ENCODE measurements at places on chromosomes 2 and 18.

GRCh38 chr2:60837123-60837522, 44.3 kb upstream of the REL start:
- DNase-seq, result no peak

GRCh38 chr2:120937686-120938044, 202.0 kb downstream of the GLI2 start:
- DNase-seq, result no peak

- no peak for DNase-seq
These were observed 57.9 kb upstream of the EPAS1 start for GRCh38 chr2:46239175-46239846.

DNA sequence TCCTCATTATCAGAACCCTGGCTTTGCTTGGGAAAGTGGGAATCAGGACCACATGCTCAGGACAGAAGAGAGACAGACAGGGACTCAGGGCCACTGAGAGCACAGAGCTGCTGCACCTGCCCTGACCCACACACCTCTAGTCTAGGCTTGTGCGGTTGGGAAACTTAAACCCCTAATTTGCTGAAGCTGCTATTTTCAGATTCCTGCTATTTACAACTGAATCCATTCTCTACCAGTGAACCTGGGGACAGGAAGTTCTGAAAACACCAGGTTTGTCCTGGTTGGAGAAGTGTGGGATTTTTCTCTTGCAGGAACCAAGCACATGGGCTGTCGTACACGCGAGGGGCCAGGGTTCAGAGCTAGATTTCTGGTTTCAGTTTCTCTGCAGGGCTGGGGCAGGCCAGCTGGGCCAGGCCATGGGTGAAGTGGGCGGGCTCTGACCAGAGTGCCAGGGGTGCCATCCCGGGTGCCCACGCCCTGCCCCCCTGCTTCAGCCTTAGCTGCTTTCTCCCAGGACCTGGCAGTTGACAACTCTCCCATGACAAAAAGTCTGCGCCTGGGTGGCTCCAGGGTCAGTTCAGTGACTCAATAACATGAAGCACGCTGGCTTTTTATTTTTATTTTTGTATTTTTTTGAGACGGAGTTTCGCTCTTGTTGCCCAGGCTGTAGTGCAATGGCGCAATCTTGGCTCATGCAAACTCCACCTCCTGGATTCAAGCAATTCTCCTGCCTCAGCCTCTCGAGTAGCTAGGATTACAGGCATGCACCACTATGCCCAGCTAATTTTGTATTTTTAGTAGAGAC, 51.3 kb upstream of the SLC1A4 start:
- DNase-seq, result no peak

DNA sequence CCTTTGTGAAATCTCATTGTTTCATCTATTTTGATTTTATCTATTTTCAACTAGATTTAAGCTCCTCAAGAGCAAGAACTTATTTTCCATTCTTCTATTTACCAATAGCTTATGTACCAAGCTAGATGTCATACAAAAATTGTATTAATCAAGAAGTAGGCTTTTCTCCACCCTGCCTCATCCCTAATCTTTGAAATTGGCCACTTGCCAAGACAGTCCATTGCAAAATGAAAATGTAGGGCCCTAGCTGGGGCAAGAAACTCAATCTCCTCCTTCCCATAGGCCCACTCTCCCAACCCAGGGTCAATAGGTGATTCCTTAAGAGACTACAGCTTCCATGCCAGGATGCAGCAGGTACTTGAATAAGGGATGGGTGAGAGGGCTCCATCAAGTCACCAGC, 39.3 kb upstream of the STPG4 start:
- DNase-seq, result no peak

DNA sequence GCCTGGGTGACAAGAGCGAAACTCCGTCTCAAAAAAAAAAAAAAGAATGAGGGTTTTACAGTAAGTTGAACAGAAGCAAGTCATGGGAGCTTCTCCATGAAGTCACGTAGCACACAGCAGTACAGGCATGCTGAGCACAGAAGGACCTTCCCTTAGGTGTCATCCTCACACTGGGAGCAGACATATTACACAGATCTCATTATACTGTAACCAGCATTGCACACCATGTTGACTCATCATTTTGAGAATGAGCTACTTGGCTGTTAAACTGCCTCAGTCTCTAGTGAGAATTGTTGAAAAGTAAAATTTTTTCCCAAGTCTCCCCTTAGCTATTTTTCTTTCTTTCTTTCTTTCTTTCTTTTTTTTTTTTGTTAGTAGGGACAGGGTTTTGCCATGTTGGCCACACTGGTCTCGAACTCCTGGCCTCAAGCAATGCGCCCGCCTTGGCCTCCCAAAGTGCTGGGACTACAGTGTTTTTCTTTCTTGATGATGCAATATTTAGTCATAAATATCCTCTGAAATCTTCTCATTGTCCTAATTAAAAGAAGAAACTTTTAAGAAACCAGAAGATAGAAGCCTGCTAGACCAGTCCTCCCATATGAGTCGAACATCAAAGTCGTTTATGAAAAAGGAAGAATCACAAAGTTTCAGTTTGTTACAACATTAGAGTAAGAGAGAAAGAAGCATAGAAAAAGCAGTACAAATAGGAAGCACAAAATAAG, 37.9 kb upstream of the PPP1CB start:
- DNase-seq, result no peak

All from NCI-H2029 treated with DMSO at 0.1 percent for 48 hours (cell line).